ENCODE measurements at places on chromosomes 11 and 22.

- no peak for DNase-seq
Observed at GRCh38 chr11:16759857-16760508, 21.5 kb downstream of the C11orf58 start.

- DNase-seq = no peak
Observed at GRCh38 chr11:95575517-95575916, 214.1 kb downstream of the FAM76B start.

DNA sequence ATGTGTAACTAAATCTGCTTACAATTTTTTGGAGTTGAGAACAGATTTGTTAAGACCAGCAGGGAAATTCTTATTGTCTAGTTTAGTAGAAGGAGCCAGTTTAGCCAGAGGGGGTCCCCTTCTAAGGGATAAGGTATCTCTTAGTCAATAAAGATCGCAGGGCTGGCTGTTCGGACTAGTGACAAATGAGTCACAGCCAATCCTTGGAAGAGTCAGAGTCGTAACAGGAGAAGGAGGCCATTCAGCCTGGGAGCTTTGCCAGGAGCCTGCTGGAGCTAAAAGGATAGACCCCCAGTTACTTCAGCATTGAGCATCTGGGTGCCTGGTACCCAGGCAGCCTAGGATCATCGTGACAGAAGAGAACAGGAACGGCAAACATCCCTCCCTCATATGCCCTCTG, 191.6 kb upstream of the ARHGAP20 start:
- no peak for DNase-seq

- no peak for DNase-seq
Observed at GRCh38 chr22:37239336-37240239, 4.5 kb downstream of the RAC2 start.

- DNase-seq = no peak
Observed at GRCh38 chr11:44309478-44310205, at the start of gene ALX4. Gene ALX4, minus strand, starts transcription at chr11:44310139. Its CDS starts 77 bp downstream, at chr11:44310062.

DNA sequence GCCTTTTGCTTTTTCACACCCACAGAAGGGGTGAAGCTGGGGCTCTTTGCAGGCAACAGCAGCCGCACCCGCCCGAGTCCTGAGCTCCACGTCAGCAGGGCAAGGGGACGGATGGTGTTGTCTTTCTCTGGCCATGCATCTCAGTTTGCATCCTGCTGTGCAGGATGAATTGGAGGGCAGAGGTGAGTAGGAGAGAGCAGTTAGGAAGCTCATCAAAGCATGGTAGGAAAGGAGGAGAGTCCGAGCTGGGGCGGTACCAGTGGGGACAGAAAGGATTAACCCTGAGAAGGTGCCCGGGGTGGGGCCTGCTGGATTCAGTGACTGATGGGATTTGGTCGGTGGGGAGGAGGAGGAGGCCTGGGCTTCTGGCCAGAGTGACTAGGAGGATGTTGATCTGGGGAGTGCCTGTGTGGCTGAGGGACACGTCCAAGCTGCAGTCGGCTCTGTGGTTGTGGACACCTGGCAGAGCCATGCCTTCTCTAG, 14.6 kb downstream of the FAM83F start:
- no peak for DNase-seq

DNA sequence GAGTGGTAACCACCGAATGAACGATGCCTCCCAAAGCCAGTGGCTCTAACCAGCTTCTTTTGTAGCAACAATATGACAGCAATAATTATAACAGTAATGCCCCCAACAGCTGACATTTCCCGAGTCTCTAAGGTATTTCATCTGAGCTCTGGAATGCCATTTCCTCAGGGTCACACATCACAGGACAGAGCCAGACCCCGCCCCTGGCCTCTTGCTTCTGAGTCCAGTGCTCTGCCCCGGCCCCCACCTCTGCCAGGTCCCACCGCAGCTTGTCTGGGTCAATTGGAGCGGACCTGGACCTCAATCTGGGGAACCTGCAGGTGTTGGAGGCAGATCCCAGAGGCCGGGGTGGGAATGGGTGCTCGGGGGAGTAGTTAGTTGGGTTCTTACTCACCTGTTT, 63.8 kb downstream of the IGLL1 start:
- no peak for DNase-seq

GRCh38 chr11:35664977-35665441, 2.4 kb downstream of the TRIM44 start:
- no peak for DNase-seq

- DNase-seq = no peak
Observed at GRCh38 chr11:116193321-116194131, 579.3 kb downstream of the BUD13 start.

DNA sequence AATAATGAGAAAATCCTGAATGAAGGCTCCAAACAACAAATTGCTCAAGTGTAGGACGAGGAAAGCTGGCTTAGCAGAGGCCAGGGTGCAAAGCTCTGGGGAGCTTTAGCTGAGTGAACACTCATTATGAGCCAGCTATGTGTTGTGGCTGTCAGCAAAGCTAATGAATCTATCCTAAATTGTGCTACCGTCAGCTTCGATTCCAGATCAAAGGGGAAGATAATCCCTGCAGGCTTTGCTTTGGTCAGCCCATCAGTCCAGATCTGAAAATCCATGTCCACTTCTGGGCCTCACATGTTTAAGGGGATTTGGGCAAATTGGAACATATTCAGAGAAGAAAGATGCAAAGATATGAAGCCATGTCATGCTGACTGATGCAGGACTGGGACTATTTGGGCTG, 180.9 kb upstream of the ZBED5 start:
- DNase-seq = no peak

DNA sequence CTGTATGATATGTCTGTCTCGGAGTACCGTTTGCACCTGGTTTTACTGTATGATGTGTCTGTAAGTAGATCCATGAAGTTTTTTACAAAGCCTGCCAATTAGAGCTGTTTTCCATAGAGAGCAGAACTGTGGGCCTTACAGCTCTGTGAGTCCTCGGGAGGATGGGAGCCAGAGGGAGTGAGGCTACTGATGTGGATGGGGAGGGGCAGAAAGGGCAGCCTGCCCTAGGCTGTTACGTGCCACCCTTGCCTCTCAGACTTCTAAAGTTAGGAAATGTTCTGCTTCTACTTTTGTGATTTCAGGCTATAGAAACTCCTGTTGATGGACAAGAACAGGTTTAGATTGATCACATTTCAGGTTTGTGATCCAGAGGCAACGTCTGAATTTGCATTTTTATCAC, 105.2 kb downstream of the PPP6R3 start:
- DNase-seq = no peak
